ENCODE measurements at places on chromosomes 4 and X. TPM values are rescaled to one million over a fixed set of nuclear protein-coding genes. Genes with fewer than 3 reads are reported as not detected.

DNA sequence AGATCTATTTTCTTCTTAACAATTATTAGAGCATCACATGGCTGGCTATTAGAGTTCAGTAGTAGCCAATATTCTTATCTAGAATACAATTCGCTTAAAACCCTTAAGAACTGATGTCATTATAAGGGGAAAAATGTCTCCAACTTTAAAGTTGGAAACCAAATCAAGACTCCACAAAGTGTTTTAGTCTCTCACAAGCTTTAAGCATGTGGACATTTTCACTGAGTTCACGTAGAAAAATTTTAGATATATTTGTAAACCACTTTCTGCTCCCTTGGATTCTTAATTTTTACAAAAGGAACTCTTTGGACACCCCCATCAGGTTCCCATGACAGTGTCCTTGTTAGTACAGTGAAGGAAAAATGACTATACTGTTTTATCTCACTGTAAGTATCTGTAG lies 123.9 kb upstream of the NAP1L5 start:
- DNase-seq = no peak
- peaks cover 31% of the 10 kb centered on the region for H3K4me1 ChIP-seq
- H3K27ac ChIP-seq = no peak overlapping the region
- H3K4me3 ChIP-seq = no peak overlapping the region
- no peaks in the 10 kb centered on the region for H3K27me3 ChIP-seq

GRCh38 chr4:78776729-78777575 lies 802 bp downstream of the BMP2K start:
- H3K4me1 ChIP-seq = no peaks in the 10 kb centered on the region
- peak; percentile 78 for DNase-seq
- peaks cover 6% of the 10 kb centered on the region for H3K36me3 ChIP-seq

DNA sequence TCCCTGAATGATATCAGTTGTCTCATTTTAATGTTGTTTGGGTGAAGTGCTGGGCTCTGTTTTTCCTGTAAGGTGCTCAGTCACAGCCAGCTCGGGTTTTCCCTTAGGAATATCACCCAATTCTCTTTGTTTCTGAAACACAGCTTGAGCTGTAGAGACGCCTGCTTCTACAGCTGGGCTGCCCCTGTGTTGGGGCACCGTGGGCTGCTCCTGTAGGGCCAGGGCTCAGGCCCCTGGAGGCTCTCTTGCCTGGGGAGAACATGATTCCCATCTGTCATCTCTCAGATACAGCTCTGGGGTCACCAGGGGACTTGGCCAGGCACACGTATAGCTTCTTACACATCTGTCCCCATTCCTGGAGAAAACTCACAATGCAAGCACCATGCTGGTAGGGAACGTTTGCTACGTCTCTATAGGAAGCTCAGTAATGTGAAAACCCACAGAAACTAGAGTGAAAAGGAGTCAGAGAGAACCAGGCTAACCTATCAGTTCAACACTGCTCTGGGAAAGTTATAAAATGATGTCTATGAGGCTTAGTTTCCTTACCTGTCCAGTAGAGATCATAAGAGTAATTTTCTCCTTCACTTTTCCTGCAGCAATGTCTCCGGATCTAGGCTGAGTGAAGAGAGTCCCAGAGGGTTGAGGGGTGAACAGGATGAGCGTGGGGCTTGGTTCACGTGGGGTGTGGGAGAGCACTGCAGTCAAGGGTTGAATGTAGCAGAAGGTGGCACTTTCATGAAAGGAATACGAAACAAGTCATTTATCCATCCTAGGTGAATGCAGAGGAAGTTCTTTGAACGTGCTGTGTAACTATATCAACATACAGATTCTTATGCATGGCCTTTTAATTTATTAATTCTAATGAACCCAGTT lies 14.5 kb downstream of the FHDC1 start:
- H3K4me1 ChIP-seq = no peaks in the 10 kb centered on the region
- no peak overlapping the region for H3K4me3 ChIP-seq
- H3K36me3 ChIP-seq = peaks cover 21% of the 10 kb centered on the region
- no peaks in the 10 kb centered on the region for H3K27me3 ChIP-seq
- DNase-seq = no peak
- H3K27ac ChIP-seq = no peak overlapping the region

- no peaks in the 10 kb centered on the region for H3K27me3 ChIP-seq
- H3K4me3 ChIP-seq = no peak overlapping the region
- no peak for DNase-seq
- no peaks in the 10 kb centered on the region for H3K4me1 ChIP-seq
- H3K36me3 ChIP-seq = peaks cover 6% of the 10 kb centered on the region
Observed at GRCh38 chr4:86521373-86521969, 72.6 kb upstream of the PTPN13 start.

DNA sequence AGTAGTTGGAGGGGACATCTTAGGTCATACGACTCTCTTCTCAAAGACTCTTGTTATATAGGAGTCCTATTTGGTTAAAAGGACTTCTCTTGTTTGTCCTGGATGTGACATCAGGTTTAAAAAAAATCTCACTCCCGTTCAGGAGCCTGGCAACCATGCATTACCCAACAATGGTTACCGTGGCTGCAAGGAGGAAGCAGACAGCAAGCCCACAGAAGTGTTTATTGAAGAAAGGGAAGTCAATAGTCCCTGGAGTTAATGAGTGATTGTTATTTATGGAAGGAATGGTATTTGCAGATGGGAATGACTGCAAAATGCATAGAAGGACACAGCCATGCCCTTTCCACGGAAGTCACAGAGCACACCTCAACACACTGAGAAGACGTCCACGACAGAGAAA lies 75.9 kb upstream of the ENPP6 start:
- H3K27me3 ChIP-seq = no peaks in the 10 kb centered on the region
- no peaks in the 10 kb centered on the region for H3K36me3 ChIP-seq
- no peak overlapping the region for H3K27ac ChIP-seq
- H3K4me1 ChIP-seq = no peaks in the 10 kb centered on the region
- no peak overlapping the region for H3K4me3 ChIP-seq
- DNase-seq = no peak

Gene PITX2
- total RNA-seq = 0.77 TPM

Gene ATP5ME
- 355 TPM for total RNA-seq

All from MCF 10A (cell line).